Activated naive CD4-positive, alpha-beta T cell treated with Interleukin-2 at 50 U/mL for 16 hours (primary cell): ENCODE measurements at places on chromosomes 4 and X.

- peak; percentile 72 for DNase-seq
These were observed 6.5 kb upstream of the RNF4 start for GRCh38 chr4:2462218-2462991.

- no peak for DNase-seq
These were observed 9.7 kb upstream of the KLF3 start for GRCh38 chr4:38654273-38654672.

DNA sequence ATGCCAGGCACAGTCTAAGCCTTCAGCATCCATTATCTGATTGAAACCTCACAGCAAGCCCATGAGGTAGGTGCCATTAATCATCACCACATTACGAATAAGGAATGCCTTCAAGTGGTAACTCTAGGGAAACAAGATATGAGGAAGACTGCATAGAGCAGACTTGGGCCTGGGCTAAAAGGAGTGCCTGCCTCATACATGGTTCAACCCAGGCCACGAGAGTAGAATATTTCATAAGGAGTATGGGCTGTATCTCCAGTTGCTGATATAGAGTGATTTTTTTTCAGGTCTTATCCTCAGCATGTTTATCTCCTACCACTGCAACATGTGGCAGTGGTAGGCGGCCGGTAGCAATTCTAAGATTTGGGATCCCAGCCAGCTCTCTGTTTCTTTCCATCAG is 51.7 kb downstream of the ATP11C start:
- DNase-seq, result no peak

- DNase-seq, result no peak
These were observed 52.3 kb downstream of the GUCY1B1 start for GRCh38 chr4:155811083-155811482.

DNA sequence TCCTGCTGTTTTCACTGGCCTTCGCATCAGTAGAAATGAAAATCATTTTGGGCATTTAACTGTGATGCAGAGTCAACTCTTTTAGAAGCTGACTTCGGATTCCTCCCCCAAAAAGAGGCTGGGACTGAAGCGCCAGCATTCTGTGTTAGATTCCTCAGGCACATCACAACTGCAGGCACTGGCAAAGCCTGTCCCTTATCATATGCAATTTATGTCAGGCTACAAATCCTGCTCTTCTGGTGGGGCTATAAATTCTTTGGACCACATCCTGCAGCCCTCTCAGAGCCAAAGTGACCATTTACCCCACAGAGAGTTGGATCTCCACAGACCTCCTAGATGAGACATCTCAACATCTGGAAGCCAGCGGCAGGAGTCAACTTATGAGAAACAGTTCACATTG is 138.4 kb downstream of the CBR4 start:
- DNase-seq, result no peak

DNA sequence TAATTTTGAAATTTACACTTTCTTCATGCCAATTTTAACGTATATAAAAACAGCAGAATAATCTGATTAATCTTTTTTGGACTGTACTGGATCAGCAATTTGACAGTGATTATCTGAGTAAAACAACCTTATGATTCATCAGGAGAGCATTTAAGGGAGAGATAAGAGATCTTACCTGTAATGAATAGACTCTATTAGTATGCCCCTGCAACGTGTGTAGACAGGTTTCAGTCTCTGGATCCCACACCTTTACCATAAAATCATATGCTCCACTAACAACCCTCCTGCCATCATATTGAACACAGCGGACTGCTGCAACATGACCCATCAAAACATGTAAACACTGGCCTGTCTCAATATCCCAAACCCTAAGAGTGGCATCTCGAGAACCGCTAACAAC is 210.1 kb downstream of the FBXW7 start:
- DNase-seq, result no peak

DNA sequence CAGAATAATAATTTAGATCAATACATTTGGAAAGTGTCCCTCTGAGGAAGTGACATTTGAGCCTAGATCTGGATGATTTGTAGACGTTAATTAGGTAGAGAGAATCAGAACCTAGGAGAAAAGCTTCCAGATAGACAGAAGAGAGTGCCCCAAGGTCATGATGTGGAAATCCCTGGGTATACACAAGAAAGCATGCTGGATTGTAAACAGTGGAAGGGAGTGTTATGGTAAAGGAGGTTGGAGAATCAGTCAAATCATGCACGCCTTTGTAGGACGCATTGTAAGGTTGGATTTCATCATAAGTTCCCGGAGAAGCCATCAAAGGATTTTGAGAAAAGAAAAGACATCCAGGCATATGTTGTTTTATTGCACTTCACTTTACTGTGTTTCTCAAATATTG is 156.3 kb downstream of the PARM1 start:
- no peak for DNase-seq

- DNase-seq, result no peak
These were observed 142.1 kb downstream of the APBB2 start for GRCh38 chr4:41072021-41072777.

DNA sequence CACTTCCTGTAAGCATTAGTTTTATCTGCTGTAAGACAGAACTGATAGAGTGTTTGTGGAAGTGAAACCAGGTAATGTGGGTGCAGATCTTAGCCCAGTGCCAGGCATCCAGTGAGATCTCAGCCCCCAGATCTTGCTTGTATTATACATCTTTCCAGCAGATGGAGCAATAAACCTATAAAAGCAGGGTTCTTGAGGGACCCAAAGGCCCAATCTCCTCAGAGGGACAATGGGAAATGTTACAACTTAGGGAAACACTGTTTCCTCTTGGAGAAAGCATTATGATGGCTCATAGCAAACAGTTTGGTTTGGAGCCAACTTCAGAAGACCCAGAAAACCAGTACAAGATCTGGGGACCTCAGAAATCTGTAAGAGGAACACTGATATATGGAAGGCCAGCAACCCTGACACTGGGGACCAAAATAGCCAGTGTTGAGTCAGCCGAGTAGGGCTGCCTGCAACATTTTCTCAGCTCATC is 206.3 kb downstream of the SLC7A11 start:
- DNase-seq, result no peak

DNA sequence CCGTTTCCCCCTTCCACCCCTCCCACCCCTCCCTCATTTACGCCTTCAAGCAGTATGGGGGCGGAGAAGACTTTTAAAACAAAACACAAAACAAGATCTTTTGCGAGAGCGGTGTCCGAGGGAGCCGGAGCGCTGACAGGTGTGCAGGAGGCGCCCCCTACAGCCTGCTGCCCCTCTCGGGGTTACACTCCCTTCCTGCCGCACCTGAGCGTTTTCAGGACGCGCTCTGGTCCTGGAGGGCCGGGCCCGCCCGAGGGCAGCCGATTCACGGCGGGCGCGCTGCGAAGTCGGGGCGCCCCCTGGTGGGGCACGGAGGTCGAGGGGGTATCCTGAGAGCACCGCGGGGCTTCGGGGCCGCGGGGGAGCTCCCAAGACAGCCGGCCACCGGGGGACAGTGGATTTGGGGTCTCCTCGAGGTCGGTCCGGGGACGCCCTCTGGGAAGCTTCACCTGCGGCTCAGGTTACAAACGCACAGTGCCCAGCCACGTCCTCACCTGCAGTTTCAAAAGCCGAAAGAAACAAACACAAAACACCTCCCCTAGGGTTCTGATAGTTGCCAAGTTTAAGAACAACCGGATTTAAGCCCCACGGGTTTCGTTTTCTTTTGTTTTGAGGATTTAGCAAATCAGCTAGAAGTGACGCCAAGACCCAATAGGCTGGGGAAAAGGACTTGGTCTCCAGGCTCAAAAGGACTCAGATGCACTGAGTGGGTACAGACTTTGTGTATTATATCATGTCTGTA is 8.0 kb upstream of the NEUROG2 start:
- DNase-seq, result peak; percentile 77

- peak; percentile 29 for DNase-seq
These were observed 645 bp downstream of the AMMECR1 start for GRCh38 chrX:110317061-110317819.

DNA sequence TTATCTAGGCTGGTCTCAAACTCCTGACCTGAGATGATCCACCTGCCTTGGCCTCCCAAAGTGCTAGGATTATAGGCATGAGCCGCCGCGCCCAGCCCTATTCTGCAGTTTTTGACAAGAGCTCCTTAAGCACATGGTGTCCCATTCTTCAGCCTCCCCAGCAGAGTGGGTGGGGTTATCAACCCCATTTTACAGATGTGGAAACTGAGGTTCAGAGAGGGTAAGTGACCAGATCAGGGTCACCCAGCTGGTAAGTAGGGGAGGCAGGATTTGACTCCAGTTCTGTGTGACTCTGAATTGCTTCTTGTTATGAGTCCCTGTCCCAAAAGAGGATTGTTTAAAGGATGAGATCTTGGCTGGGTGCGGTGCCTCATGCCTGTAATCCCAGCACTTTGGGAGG is 14.5 kb downstream of the MAN2B2 start:
- no peak for DNase-seq

DNA sequence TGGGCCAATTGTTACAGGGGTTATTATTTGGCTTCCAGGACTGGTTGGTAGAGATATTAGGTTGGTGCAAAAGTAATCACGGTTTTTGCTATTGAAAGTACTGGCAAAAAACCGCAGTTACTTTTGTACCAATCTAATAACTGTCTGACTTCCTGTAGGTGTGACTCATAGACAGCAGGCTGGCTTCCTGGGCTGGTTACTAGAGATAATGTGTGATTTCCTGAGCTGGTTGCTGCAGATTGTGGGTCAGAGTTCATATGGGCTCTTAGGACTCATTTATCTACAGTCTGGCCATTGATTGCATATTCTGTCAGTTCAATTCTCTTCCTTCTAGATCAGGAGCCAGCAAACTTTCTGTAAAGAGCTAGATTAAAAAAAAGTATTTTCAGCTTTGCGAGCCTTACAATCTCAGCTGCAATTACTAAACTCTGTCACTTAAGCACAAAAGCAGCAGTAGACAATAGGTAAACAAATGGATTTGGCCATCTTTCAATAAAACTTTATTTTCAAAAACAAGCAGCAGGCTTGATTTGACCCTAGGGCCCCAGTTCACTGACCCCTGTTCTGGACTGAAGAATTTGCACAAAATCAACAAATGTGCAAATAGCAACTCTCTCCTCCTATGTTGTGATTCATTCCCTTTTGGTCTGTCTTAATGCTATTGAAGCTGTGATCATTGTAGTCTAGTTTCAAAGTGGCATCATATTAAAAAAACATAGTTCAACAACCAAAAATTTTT is 50.8 kb upstream of the BOD1L1 start:
- no peak for DNase-seq

DNA sequence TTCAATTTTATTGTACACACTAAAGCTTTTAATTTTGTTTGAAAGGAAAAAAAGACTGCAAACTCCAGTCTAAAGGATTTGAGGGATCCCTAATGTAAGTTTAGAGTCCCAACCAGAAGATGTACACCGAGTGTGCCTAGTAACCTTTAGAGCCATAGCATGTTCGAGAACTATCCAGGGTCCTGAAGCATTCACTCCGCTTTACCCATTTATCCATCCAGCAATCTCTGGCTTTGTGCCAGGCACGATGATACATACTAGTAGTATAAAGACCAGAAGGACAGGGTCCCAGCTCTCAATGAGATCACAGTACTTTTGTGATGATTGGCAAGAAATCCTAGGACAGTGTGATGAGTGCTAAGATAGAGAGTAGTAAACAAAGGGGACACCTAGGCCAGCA is 168.7 kb downstream of the STK32B start:
- DNase-seq, result no peak

- no peak for DNase-seq
These were observed 19.7 kb downstream of the FBXW7 start for GRCh38 chr4:152516156-152516555.

GRCh38 chrX:134177527-134177926 is 59.5 kb upstream of the CCDC160 start:
- no peak for DNase-seq

GRCh38 chr4:80008351-80008750 is 64.7 kb downstream of the ANTXR2 start:
- DNase-seq, result no peak

- peak; percentile 48 for DNase-seq
These were observed 355.0 kb upstream of the GATB start for GRCh38 chr4:152115794-152116193.

GRCh38 chr4:57437649-57438048 is 327.5 kb upstream of the IGFBP7 start:
- no peak for DNase-seq

DNA sequence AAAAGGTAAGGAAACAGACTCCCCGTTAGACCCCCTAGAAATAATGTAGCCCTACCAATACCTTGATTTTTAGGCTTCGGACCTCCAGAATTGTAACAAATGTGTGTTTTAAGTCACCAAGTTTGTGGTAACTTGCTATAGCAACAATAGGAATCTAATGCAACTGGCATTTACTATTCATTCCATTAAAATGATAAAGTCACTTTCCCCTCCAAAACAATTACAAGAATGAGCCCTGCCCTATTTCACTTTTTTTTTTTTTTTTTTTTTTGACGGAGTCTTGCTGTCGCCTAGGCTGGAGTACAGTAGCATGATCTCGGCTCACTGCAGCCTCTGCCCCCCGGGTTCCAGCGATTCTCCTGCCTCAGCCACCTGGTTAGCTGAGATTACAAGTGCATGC is 3.5 kb upstream of the DDX60L start:
- DNase-seq, result no peak

DNA sequence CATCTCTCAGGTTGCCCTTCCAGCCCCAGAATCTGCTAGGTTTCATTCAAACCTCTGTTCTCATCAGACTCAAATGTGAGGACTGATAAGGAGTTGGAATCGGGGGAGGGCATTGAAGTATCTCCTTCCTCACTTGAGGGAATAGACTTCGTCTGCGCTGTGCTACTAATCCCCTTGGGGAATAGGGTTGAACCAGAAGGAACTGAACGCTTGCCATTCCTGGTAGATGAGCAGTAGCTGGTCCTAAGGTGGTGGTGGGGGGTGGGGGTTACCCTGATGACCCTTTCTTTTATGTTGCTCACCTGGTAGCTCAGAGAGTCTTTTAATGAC is 692 bp upstream of the SLC9A7 start:
- DNase-seq, result no peak
